Activated CD8-positive, alpha-beta T cell treated with anti-CD3 and anti-CD28 coated beads for 36 hours (primary cell): ENCODE measurements at places on chromosomes 1 and 21. TPM values are rescaled to one million over a fixed set of nuclear protein-coding genes. Genes with fewer than 3 reads are reported as not detected.

GRCh38 chr1:3545363-3546047, 65.8 kb downstream of the MEGF6 start:
- no peak overlapping the region for H3K27ac ChIP-seq
- H3K4me3 ChIP-seq: no peak overlapping the region
- no peak for DNase-seq

DNA sequence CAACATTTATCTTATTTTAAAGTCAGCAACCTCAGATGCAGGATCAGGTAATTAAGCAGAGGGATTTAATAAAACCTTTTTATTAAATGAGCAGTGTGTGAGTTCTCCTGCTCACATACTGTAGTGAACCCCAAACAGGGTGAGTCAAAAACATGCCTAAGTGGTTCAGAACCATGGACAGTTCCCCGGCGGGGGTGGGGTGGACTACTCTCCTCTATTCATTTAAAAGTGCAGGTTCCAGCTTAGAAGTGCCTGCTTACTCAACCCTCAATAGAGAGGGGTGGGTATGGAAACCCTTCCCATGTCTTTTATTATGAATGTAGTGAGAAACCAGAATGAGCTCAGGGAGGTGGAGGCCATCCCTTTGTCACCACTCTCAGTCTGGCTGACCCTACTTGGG, 397.9 kb downstream of the HHAT start:
- H3K4me1 ChIP-seq: no peaks in the 10 kb centered on the region
- H3K27me3 ChIP-seq: peaks cover 2% of the 10 kb centered on the region
- no peaks in the 10 kb centered on the region for H3K36me3 ChIP-seq
- H3K4me3 ChIP-seq: no peak overlapping the region
- no peak overlapping the region for H3K27ac ChIP-seq
- peak; percentile 71 for DNase-seq

- DNase-seq: peak; percentile 67
- no peak overlapping the region for H3K4me3 ChIP-seq
- H3K4me1 ChIP-seq: peaks cover 11% of the 10 kb centered on the region
- H3K36me3 ChIP-seq: peaks cover 1% of the 10 kb centered on the region
Measured at GRCh38 chr1:246492611-246493245, 14.4 kb downstream of the SMYD3 start.

DNA sequence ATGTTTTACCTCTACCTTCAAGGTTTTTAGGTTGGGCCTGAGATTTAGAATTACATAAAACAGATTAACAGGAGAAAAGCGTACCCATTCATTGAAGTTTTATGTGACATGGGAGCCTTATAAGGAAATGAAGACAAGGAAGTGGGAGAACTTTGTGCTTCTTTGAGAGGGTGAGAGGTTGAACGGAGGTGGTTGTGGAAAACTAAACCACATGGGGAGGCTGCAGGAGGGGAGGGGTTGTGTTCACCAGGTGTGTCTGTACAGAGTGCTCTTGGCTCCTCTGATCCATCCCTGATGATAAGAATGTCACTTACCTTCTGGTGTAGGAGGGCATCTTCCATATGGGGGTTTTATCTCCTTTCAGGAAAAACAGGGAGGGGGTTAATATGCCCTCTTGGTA, 2.7 kb downstream of the SLX9 start:
- H3K27me3 ChIP-seq: no peaks in the 10 kb centered on the region
- peak overlapping the region; percentile 43 for H3K4me3 ChIP-seq
- peaks cover 51% of the 10 kb centered on the region for H3K4me1 ChIP-seq
- DNase-seq: no peak

DNA sequence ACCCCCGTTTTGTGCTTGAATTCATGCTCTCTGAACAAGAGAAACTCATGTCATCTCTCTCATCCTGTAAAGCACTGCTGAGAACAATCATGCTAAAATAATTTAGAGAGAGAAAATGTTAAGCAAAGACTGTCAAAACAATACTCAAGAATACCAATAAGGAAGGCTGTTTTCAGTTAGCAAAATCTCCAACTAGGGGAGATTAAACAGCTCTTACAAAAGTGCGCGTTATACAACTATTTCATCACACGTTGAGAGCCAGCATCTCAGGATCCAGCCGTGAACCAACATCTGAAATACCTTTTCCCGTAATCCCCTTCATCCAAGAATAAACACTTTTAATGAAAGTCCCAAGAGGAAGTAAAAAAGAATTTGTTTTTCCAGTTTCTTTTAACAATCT, 44.1 kb upstream of the KCNJ15 start:
- H3K4me1 ChIP-seq: peaks cover 2% of the 10 kb centered on the region
- H3K27me3 ChIP-seq: peaks cover 28% of the 10 kb centered on the region

DNA sequence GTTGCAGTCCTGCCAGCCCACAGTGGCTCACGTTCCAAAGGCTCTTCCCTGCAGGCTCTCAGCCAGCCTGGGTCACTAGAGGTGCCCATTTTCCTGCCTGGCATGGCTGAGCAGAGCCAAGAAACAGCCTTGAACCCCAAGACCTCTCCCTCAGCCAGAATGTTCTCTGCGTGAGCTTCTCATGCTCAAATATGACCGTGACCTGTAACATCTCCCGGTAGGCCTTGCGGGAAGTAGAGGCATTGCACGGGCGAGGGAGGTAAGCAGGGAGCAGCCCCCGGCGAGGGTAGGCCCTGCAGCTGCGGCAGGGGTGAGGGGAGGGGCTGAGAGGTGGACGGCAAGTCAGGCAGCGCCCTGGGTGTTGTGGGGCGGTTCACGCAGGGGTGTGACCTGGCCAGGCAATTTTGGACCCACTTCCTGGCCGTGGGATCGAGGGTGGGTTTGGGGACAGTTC, 20.0 kb downstream of the RRP1 start:
- no peak for DNase-seq
- no peaks in the 10 kb centered on the region for H3K27me3 ChIP-seq
- H3K36me3 ChIP-seq: peaks cover 6% of the 10 kb centered on the region
- H3K4me1 ChIP-seq: peaks cover 5% of the 10 kb centered on the region
- H3K27ac ChIP-seq: no peak overlapping the region
- H3K4me3 ChIP-seq: no peak overlapping the region

Gene OR6N1
- total RNA-seq: not detected

Gene PRDM16
- 0.29 TPM for total RNA-seq

Gene SCCPDH
- 39.4 TPM for total RNA-seq

Gene SH2D1B
- not detected for total RNA-seq

Gene TRIM67
- not detected for total RNA-seq
